ENCODE measurements at places on chromosomes 5 and 9. TPM values are rescaled to one million over a fixed set of nuclear protein-coding genes. Genes with fewer than 3 reads are reported as not detected.

Gene GABRA1
- 0.20 TPM for total RNA-seq

DNA sequence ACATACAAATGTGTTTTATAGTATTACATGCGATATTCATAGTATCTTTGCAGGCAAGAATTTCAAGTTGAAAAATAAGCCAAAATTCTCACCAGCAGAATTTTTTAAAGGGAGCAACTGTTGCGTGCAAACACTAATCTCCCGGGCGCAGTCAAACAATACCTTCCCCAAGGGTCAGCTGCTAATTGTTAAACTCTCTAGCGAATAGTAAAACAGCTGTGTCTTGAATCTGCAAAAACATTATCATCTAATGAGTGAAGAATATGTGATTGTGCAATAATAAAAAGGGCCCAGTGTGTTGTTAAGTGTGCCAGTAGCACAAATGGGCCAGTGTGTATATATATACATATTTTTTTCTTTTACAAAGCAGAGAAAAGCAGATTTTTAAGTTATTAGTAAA is 131.4 kb downstream of the CCDC192 start:
- peak; percentile 33 for DNase-seq

- DNase-seq = no peak
Observed at GRCh38 chr5:36901856-36902255, 25.3 kb downstream of the NIPBL start.

DNA sequence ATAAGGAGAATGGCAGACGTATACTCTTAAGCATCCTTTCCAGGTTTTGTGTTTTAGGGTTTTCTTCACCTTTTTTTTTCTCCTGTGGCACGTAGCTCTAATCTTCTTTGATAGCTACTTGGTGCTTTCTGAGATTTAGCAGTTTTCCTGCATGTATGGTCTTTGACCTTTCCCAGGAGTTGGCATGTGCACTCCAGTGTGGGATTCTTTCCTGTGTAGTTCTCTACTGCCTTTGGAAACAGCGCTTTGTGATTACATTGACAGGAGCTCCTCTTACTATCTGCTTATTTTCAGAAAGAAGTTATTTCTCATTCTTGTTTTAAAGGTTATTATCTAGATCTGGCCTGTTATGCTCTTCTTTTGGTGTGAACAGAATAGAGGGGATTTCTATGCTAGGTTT is 65.5 kb downstream of the UNC13B start:
- no peak for DNase-seq

DNA sequence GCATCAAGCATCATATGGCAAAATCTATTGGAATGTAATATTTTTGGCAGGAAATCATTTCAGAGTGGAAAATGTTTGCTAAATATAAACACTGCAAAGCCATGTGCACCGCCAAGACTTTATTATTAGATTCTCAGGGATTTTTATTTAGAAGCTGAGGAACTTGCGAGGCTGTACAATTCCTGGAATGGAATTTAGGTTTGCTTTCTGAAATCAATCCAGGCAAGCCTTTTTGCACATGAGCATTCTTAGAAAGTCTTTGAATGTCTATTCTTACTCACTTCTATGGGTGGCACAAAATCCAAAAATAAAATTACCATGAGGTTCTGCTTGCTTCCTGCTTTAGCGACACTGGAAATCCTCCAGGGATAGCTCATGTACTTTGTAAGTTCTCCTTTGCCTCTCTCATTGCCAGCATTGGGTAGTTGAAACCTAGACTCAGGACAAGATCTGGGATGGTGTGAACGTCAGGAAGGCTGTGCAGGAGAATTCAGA is 71.5 kb upstream of the PALM2AKAP2 start:
- DNase-seq = peak; percentile 72

DNA sequence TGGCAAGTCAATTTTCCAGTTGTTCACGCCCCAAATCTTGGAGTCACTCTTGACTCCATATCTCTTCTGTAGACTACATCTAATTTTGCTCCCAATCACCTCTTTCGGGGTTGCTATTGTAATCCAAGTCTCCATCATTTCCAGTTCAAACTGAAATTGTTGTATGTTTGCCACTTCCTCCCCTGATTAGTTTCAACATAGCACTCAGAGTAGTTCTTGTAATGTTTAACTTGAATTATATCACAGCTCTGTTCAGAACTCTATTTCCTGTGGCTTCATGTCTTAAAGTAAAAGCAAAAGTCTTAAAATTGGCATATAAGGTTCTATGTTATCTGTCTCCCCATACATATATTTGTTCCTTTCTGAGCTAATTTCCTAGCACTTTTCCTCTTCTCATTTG is 348.5 kb upstream of the RIOK2 start:
- DNase-seq = no peak

DNA sequence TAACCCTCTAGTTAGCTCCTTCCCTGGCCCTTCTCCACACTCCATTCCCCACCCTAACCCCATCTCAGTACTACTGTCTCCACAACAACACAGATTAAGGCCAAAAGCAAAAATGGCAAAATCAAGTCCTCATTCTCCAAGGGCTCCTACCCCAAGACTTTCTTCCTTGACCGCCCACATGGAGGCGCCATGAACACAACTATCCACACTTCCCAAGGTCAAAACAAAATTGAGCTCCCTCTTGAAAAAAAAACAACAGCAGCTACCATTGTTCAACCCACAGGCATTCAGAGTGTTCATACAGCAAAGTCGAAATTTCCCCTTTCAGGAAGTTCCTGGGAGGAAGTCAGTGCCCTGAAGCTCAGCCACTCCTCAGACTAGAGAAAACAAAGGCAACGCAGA is 54.4 kb downstream of the GNAQ start:
- DNase-seq = peak; percentile 25

GRCh38 chr5:59119480-59119879 is 536.6 kb downstream of the RAB3C start:
- DNase-seq = no peak

Gene ERCC8
- total RNA-seq = 10.5 TPM

GRCh38 chr5:3359642-3360041 is 236.0 kb upstream of the IRX1 start:
- no peak for DNase-seq

Gene MSX2
- total RNA-seq = 0.34 TPM

Gene CATSPER3
- 0.54 TPM for total RNA-seq

DNA sequence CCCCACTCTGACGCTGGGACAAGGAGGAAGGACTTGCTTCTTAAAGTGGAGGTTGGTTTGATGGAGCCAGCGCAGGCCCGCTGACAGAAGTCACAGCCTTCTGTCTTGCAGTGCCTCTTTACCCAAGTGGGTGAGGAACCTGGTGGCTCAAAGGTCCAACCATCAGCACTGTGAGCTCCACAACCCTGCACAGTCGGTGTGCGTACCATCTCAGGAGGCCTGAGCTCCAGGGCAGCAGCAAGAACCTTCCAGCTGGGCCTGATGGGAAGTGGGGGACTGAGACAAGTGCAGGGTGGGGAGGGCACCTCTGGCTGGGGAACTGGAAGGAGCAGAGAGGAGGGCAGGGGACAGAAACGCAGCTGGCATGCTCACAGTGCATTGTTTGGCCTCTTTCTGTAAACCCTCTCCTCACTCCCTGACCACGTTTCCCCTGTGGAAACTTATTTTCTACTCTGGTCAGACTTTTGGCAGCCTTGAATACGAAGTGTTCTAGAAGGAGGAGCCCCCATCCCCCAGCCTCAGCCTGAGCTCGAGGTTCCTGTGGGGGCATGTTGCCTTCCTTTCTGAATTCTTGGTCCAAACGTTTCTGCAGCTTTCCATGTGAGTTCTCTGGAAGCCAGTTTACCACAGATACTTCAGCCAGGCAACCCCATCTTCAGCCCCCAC is 178.5 kb upstream of the PITX1 start:
- peak; percentile 27 for DNase-seq

Gene LCN9
- total RNA-seq = not detected

Gene FPGS
- 115 TPM for total RNA-seq

DNA sequence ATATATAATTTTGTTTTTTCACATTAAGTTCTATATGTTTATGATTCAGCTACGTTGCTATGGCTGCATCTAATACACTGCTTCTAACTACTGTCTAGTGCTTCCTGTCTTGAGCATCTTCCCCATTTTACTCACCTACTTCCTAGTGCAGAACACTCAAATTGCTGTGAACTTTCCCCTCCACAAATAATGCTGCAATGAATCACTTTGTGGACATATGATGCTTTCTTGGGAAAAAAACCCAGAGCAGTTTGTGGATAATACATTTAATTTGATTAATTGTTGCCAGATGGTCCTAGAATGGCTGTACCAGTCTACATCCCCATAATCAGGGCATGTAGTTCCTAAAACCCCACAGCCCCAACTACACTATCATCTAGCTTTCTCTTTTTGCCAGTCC is 18.5 kb downstream of the CD180 start:
- no peak for DNase-seq

All from lung (tissue), 17 donors.